Activated T-cell treated with anti-CD3 and anti-CD28 coated beads, Interleukin-2, amount 50 U/mL, for 72 hours (primary cell): ENCODE measurements at places on chromosomes 4 and X. TPM values are rescaled to one million over a fixed set of nuclear protein-coding genes. Genes with fewer than 3 reads are reported as not detected.

DNA sequence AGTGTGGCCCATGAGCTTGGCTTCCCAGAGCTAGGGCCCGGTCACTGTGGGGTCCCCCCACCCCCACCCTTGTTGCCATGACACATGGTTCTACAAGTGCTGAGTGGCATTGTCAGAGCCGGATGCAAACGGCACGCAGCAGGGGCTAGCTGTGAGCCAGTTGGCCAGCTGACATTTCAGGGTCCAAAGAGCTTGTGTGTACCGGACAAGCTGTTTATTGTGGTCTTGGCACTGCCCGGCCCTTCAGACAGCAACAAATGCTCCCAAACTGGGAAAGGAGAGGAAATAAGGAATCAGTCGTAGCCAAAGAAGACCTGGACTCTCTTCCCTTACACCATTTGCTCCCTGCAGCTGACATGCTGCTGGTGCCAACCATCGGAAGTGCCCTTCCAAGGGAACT lies 36.8 kb downstream of the TSC22D3 start:
- H3K4me1 ChIP-seq: peaks cover 27% of the 10 kb centered on the region
- DNase-seq: no peak
- H3K4me3 ChIP-seq: no peak overlapping the region
- H3K36me3 ChIP-seq: no peaks in the 10 kb centered on the region
- H3K27ac ChIP-seq: no peak overlapping the region

- H3K4me1 ChIP-seq: no peaks in the 10 kb centered on the region
- H3K27ac ChIP-seq: no peak overlapping the region
- H3K27me3 ChIP-seq: no peaks in the 10 kb centered on the region
Observed at GRCh38 chr4:101846550-101846949, 56.0 kb downstream of the BANK1 start.

DNA sequence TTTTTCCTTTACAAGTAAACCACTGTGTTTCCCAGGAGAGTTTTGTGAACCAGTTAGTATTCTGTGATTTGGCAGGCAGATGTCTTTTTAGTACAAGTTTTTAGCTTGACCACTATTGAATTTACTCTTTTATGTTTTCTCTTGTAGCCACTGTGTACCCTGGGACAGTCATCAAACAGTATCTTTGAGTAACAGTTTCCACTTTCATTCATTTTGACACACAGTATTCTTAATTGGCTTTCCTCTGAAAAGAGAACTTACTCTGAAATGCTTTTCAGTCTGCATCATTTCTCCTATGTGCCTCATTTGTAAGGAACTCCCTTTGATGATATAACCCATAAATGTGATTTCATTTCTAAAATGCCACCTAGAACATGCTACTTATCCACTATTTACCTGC lies 476.5 kb downstream of the PDGFC start:
- no peaks in the 10 kb centered on the region for H3K27me3 ChIP-seq
- no peaks in the 10 kb centered on the region for H3K36me3 ChIP-seq
- H3K4me1 ChIP-seq: no peaks in the 10 kb centered on the region
- DNase-seq: no peak
- no peak overlapping the region for H3K4me3 ChIP-seq
- H3K27ac ChIP-seq: no peak overlapping the region

Gene CWH43
- not detected for total RNA-seq

- no peaks in the 10 kb centered on the region for H3K4me1 ChIP-seq
- H3K36me3 ChIP-seq: no peaks in the 10 kb centered on the region
- no peak for DNase-seq
- no peak overlapping the region for H3K4me3 ChIP-seq
- no peak overlapping the region for H3K27ac ChIP-seq
Observed at GRCh38 chrX:3518870-3519269, 172.4 kb upstream of the MXRA5 start.

DNA sequence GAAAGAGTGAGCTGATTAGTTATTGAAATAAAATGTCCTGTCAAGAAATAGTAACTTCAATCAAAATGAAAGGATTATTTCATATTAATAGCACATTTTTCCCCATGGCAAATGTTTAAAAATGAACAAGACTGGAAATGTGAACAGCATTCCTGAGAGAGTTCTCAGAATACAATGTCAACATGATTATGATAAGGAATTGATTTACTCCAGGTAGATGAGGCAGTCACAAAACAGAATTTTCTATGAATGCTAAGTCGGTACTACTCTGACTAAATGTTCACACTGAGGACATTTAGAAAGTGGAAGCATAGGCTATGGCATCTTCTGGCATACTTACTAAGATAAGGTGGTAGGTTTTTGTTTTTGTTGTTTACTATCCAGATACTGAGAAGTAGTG lies 19.4 kb upstream of the GRSF1 start:
- peaks cover 20% of the 10 kb centered on the region for H3K4me1 ChIP-seq
- no peak overlapping the region for H3K27ac ChIP-seq
- no peak for DNase-seq
- no peaks in the 10 kb centered on the region for H3K36me3 ChIP-seq
- no peaks in the 10 kb centered on the region for H3K27me3 ChIP-seq

DNA sequence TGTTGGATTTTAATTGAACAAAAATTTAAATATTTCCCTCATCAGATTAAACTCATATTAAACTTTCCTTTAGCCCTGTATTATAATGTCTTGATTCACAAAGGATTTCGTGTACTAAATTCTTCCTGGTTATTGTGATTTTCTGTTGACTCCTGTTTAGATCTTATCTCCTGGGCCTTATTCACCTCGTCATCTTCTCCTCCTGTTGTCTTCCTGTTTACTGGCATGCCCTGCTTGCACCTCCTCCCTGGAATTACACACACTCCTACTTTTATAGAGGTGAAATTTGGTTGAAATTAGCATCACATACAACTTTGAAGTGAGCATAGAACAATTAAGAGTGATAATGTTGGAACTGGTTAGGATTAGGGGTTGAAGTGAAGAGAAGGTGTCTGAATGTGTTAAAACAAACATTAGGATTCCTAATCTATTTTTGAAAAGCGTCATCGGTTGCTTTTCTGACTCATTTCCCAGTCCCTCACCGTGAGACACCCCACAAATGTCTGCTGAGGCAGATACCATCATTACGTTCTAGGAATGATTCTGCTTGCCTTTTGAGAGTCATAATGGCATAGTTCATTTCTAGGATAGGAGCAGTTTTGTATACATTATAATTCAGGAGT lies 32.5 kb downstream of the TLL1 start:
- no peaks in the 10 kb centered on the region for H3K27me3 ChIP-seq
- H3K36me3 ChIP-seq: no peaks in the 10 kb centered on the region
- no peaks in the 10 kb centered on the region for H3K4me1 ChIP-seq
- DNase-seq: no peak
- H3K4me3 ChIP-seq: no peak overlapping the region

GRCh38 chrX:69014200-69014599 lies 151.1 kb downstream of the PJA1 start:
- H3K4me1 ChIP-seq: no peaks in the 10 kb centered on the region
- H3K4me3 ChIP-seq: no peak overlapping the region
- peaks cover 13% of the 10 kb centered on the region for H3K27me3 ChIP-seq

DNA sequence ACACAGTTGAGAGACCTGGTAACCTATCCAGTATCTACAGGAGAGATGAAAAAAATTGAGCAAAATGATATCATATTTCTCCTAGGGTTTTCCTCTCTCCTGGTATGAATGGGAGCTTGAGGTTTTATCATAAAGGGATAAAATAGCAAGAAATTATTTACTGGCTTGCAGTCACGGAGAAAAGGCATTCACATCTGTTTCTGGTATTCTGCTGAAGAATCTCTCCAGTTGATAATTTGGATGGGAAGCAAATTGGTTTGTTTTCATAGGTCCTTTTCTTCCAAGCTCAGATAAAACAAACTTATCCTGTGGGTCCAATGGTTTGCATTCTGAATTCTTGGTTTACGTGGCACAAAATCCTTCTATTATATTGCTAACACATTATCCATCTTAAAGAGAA lies 83.1 kb upstream of the GYPA start:
- no peak overlapping the region for H3K27ac ChIP-seq
- DNase-seq: no peak
- H3K36me3 ChIP-seq: no peaks in the 10 kb centered on the region
- H3K4me1 ChIP-seq: no peaks in the 10 kb centered on the region

Gene GCNA
- total RNA-seq: 8.4 TPM

Gene CT83
- total RNA-seq: not detected

GRCh38 chr4:2767705-2768074 lies 11.6 kb upstream of the TNIP2 start:
- no peaks in the 10 kb centered on the region for H3K27me3 ChIP-seq
- no peak overlapping the region for H3K4me3 ChIP-seq
- DNase-seq: no peak
- peaks cover 11% of the 10 kb centered on the region for H3K4me1 ChIP-seq

DNA sequence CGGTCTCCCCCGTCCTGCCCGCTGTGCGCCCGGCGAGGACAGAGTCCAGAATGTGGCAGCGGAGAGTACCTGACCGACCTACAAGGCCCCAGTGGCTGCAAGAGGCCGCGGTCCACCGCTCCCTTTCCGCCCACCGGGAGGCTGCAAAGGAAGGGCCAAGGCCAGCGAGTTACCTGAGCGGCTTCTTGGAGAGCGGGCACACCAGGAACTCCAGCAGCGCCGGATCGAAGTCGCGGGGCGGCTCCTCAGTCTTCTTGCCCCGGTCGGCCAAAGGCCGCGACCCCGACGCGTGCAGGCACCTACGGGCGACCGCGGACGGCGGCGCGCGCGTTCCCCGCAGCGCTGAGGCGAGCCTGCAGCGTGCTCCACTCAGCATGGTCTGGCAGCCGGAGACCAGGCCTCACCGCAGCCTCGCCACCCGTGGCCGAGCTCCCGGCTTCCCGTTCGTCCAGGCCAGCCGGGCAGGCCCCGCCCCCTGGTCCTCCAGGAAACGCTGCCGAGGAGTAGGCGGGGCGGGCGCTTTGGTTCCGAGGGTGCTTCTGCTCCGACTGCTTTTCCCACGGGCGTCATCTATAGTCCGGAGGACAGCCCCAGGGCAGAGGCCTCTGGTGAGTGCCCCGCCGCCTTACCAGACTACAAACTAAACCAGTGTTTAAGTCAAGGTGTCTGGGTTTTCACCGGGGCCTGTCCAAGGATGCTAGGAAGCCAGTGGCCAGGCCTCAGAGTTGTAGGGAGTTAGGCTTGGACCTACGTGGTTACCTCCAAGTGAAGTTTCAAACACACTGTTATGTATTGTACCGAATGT lies at the start of gene PYURF:
PYURF (minus strand) TSS at position 452 of the 805 bp plus-strand sequence; CDS start at position 376, 76 bp downstream.
- peaks cover 3% of the 10 kb centered on the region for H3K36me3 ChIP-seq
- no peaks in the 10 kb centered on the region for H3K27me3 ChIP-seq
- H3K4me1 ChIP-seq: peaks cover 54% of the 10 kb centered on the region

GRCh38 chrX:155246748-155247147 lies 17.5 kb downstream of the RAB39B start:
- no peak overlapping the region for H3K27ac ChIP-seq
- H3K4me1 ChIP-seq: no peaks in the 10 kb centered on the region
- DNase-seq: no peak
- H3K4me3 ChIP-seq: no peak overlapping the region
- no peaks in the 10 kb centered on the region for H3K27me3 ChIP-seq
- H3K36me3 ChIP-seq: no peaks in the 10 kb centered on the region

GRCh38 chr4:15451866-15452765 lies 17.6 kb upstream of the CC2D2A start:
- H3K4me1 ChIP-seq: no peaks in the 10 kb centered on the region
- DNase-seq: no peak
- no peak overlapping the region for H3K4me3 ChIP-seq

DNA sequence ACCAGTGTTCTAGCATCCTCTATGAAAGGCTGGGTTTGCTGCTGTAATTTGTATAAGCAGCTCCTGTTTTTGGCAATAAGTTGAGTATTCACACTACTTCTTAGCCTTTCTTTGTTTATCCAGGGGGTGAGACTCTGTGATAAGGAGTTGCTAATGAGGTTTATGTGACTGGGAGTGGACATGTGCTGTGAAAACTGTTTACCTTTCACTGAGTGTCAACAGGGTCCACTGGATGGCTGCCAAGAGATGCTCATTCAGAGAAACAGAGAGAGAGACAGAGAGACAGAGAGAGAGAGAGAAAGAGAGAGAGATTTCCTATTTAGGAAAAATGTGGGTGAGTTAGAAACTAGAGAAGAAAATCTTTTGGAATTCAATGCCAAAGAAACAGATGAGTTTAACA lies 233.9 kb downstream of the CHIC2 start:
- H3K27me3 ChIP-seq: peaks cover 18% of the 10 kb centered on the region
- peaks cover 6% of the 10 kb centered on the region for H3K36me3 ChIP-seq
- DNase-seq: no peak
- no peak overlapping the region for H3K4me3 ChIP-seq

Gene CLDN34
- not detected for total RNA-seq

DNA sequence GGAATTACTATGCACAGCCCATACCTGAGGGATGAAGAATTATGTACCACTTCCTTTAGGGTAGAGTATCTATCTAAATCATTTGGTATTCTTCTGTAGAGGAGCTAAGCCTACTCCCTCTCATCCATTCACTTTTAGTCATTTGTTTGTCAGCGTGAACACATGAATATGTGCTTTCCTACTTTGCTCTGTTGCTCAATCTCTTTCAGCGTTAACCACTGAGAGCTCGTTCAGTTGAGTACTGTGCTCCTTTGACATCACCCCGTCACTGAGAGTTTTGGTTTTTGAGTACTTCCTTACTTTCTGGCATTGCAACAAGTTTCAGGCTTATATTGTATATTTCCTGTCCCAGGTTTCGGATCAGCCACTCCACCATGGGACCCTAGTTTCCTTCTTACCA lies 700.6 kb downstream of the NLGN4X start:
- H3K27ac ChIP-seq: no peak overlapping the region
- no peak for DNase-seq
- H3K27me3 ChIP-seq: no peaks in the 10 kb centered on the region
- H3K36me3 ChIP-seq: peaks cover 2% of the 10 kb centered on the region
- no peaks in the 10 kb centered on the region for H3K4me1 ChIP-seq

- peaks cover 87% of the 10 kb centered on the region for H3K4me1 ChIP-seq
- H3K27me3 ChIP-seq: peaks cover 12% of the 10 kb centered on the region
- no peak for DNase-seq
- H3K36me3 ChIP-seq: peaks cover 6% of the 10 kb centered on the region
- H3K27ac ChIP-seq: peak overlapping the region; percentile 78
Observed at GRCh38 chrX:136691028-136691809, 43.3 kb downstream of the CD40LG start.

DNA sequence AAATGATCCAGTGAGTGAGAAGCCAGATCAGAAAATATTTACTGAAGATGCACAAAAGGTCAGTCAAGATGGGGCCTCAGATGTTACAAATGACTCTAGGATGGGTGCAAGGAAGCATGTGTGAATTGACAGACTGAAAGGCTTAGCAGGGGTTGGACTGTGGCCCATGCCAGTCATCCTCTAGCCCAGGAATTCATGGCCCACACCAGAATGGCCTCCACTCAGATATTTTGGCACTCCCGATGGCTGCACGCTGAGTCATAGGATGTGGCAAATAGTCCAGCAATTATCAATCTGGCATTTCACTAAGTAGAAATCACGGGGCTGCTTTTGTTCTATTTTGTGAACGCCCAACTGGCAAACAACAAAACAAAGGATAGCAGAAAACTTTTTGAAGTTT lies 406.5 kb downstream of the IQCM start:
- H3K36me3 ChIP-seq: no peaks in the 10 kb centered on the region
- no peaks in the 10 kb centered on the region for H3K4me1 ChIP-seq
- H3K27ac ChIP-seq: no peak overlapping the region
- DNase-seq: no peak
- no peak overlapping the region for H3K4me3 ChIP-seq
- H3K27me3 ChIP-seq: no peaks in the 10 kb centered on the region
